ENCODE measurements at places on chromosomes 16 and 17.
A peak's percentile ranks its signal among the peaks of the same experiment; 100 is the strongest.

DNA sequence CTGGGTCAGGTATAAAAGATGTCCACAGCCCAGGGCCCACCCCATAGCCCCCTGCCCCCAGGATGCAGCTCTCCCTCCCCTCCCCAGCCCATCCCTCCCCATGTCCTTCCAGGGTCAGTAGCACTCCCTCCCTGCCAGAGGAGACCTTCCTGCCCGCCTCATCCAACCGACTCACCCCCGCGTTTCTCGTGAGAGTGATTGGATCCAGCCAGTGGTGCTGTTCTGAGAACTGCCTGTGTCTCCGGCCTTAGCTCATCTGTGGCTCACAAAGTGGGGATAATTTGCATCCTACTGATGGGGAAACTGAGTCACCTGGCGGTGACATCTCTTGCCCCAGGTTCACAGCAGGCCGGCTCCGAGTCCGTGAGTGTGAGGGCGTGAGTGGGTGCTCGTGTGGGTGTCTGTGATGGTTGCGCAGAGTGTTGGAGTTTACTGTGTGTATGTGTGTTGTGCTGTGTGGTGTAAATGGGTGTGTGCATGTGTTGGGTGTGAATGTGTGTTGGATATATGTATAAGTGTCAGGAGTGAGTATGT is 90.7 kb upstream of the GSE1 start:
- DNase-seq, result no peak

GRCh38 chr17:3994221-3994576 is 30.0 kb upstream of the ATP2A3 start:
- DNase-seq, result no peak

- DNase-seq, result no peak
Observed at GRCh38 chr17:79205688-79206205, 131.1 kb downstream of the ENGASE start.

- DNase-seq, result no peak
Observed at GRCh38 chr17:9240659-9241370, 219.5 kb downstream of the NTN1 start.

- DNase-seq, result no peak
Observed at GRCh38 chr16:70402916-70403659, 35.8 kb downstream of the ST3GAL2 start.

- DNase-seq, result peak; percentile 90
Observed at GRCh38 chr16:66406534-66407221, 20.4 kb upstream of the BEAN1 start.

GRCh38 chr16:24845726-24846547 is at the start of gene SLC5A11:
TSS of gene SLC5A11 (plus strand) at chr16:24845963. CDS start at chr16:24858644, 12,681 bp downstream.
- DNase-seq, result no peak

- DNase-seq, result no peak
Observed at GRCh38 chr16:28191364-28191960, 20.3 kb downstream of the XPO6 start.

GRCh38 chr17:78437508-78438169 is 59.2 kb downstream of the PGS1 start:
- no peak for DNase-seq

DNA sequence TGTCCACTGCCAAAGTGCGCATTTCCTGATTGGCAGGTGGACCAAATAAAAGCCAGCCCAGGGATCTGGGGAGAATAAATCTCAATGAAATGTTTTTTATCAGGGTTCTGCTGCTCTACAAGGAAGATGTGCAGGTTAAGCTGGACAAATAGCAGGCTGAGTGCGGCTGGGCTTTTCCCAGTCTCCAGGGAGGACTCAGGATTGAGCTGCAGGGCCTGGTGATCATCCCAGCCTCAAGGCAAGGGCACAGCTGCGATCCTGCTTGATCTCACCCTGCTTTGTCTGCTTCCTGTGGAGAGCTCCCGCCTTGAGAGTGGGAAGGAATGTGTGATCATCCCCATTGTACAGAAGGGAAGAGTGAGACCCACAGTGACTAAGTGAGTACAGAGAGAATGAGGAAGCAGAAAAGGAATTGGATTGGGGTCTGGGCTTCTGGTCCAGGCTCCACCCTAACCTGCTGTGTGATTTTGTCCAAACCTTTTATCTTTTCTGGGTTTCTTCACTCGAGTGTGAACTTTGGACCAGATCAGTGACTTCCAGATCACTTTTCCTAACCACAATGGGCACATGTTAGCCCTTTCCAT is 75.3 kb upstream of the CRHR1 start:
- DNase-seq, result no peak

DNA sequence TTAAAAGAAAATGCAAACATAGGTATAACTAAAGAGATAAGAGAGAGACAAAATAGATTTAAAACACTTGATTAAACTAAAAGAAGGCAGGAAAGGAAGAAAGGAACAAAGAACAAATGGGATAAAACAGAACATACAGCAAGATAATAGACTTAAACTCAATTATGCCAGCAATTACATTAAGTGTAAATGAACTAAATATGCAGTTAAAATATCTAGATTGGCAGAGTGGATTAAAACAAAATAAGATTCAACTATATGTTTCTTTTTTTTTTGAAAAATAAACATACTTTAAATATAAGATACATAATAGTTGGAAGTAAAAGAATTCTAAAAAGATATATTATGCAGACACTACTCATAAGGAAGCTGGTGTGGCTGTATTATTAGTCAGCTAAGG is 9.7 kb upstream of the CFAP20 start:
- DNase-seq, result no peak
